Trophoblast cell (in vitro differentiated cells and primary cell): ENCODE measurements at places on chromosomes 5 and 9.
A peak's percentile ranks its signal among the peaks of the same experiment; 100 is the strongest.

DNA sequence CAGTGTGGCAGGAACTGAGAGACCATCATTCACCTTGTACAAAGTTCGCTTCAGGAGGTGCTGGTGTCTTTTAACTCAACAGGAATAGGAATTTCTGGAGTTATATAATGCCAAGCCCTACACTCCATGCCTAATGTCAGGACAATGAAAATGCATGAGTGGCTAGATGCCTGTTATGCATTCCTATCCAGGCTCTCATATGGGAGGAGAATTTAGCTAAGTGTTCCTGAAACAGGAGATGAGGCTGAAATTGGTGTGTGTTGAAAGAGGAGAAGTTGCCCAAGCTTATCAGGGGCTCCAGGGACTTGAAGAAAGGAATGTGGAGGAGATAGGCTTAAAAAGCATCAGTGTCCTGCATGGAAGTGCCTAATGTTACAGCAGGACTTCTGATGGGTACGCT, 26.8 kb upstream of the PRUNE2 start:
- DNase-seq, result no peak

DNA sequence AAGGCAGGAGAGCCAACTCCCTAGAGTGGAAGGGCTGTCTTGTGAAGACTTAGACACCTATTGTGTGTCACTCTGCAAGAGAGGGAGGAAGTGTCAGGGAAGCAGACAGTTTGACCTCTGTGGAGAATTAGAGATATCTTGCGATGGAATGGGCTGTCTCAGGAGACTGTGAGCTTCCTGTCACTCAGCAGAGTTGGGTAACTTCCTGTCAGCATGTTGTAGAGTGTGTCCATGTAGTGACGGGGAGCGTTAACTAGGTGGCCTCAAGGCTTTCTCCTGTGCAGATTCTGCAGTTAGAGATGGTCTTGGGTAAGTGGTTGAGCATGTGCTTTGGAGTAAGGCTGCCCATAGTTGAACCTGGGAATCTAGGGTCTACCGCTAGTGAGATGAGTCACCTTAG, 136.5 kb downstream of the KIF4B start:
- DNase-seq, result no peak

- no peak for DNase-seq
Measured at GRCh38 chr5:52693280-52693679, 94.4 kb upstream of the ITGA1 start.

- no peak for DNase-seq
Measured at GRCh38 chr9:130217838-130218237, 45.6 kb downstream of the NCS1 start.

- DNase-seq, result no peak
Measured at GRCh38 chr9:137095664-137096517, 9.1 kb downstream of the MAN1B1 start.

- DNase-seq, result no peak
Measured at GRCh38 chr9:87619346-87619745, 106.6 kb upstream of the CTSL start.

DNA sequence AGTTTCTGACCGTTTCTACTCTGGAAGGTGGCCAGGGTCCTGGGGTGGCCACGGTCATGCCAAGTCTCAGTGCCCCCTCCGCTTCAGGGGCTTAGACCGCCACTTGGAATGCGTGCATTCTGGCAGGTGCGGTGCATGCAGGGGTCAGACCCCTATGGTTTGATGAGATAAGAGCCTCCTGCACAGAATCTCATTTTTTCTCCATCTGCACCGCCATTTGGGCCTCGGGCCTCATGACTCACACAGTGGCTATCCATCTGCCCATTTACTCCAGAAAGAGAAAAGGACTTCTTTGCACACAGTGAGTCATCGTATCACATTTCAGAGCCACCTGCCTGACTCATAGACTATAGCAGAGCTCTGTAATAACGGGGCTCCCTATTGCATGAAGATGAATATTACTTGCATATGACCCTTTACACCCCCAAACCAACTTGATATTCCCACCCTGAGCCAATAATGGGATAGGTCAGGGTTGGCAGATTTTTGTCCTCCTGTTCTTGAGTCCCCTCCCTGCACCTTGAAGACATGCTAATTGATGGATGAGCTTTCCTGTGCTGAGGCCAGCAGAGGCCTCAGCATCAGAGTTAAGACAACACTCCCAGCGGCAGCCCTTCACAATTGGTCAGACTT, 157.4 kb downstream of the NR3C1 start:
- peak; percentile 97 for DNase-seq

DNA sequence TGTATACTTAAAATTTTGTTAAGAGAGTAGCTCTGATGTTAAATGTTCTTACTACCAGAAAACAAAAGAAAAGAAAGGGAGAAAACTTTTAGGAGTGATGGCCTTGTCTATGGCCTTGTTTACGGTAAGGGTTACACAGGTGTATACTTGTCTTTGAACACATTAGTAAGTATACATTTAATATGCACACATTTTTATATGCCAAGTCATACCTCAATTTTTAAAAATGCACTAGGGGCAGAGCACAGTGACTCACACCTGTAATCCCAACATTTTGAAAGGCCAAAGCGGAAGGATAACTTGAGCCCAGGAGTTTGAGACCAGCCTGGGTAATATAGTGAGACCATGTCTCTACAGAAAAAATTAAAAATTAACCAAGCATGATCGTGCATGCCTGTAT, 166.7 kb upstream of the SNX2 start:
- DNase-seq, result no peak

- DNase-seq, result no peak
Measured at GRCh38 chr9:69382135-69382534, 57.1 kb downstream of the ENTREP1 start.
